ENCODE measurements at places on chromosomes 5 and 9.
A peak's percentile ranks its signal among the peaks of the same experiment; 100 is the strongest.

GRCh38 chr9:37953775-37954437, 50.0 kb upstream of the SLC25A51 start:
- DNase-seq = peak; percentile 93

- DNase-seq = peak; percentile 3
Observed at GRCh38 chr9:73434826-73435225, 283.2 kb downstream of the ANXA1 start.

DNA sequence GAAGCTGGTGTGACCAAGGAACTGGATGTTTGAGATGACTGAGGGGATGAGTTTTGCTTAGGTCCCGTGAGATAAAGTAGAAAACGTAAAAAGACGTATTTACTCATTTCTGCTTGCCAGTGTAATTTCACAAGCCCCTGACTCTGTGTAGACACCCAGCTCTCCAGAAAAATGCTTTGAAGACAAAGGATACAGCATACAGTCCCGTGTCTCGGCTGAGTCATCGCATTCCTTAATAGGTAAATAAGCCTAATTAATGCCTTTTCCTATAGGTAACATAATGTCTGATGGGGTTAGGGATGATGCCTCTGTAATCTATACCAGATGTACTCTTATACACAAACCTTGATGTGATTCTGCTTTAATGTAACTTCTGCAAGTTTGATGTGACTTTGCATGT, 20.2 kb downstream of the S100Z start:
- peak; percentile 42 for DNase-seq

DNA sequence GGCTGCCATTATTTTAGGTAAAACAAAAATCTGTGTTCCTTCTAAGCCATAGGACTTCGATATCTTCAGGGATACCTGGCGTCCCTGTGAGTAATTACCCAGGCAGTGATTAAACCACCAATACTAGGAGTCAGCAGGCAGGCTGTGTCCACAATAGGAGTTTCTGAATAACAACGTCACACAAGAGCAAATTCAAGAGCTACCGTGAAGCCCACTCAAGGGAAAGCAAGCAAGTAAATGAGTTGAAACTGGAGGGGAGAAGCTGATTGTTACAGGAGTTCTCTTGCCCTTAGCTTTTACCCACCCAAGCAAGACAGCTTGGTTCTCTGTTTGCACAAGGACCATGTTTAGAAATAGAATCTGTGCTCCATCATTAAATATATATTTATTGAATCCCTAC, 50.8 kb downstream of the SEMA5A start:
- no peak for DNase-seq

- peak; percentile 98 for DNase-seq
Observed at GRCh38 chr5:32504989-32505596, 60.6 kb upstream of the ZFR start.

All from fibroblast of skin of right quadriceps (primary cell).